ENCODE measurements at places on chromosomes 2 and 18. TPM values are rescaled to one million over a fixed set of nuclear protein-coding genes. Genes with fewer than 3 reads are reported as not detected.

SLC16A14 gene
- 1.0 TPM for total RNA-seq

REG3A gene
- not detected for total RNA-seq

RUFY4 gene
- total RNA-seq: not detected

RND3 gene
- not detected for total RNA-seq

NT5C1B gene
- not detected for total RNA-seq

ERMN gene
- total RNA-seq: 0.42 TPM

TUBA4B gene
- total RNA-seq: not detected

FZD7 gene
- total RNA-seq: 0.55 TPM

DNA sequence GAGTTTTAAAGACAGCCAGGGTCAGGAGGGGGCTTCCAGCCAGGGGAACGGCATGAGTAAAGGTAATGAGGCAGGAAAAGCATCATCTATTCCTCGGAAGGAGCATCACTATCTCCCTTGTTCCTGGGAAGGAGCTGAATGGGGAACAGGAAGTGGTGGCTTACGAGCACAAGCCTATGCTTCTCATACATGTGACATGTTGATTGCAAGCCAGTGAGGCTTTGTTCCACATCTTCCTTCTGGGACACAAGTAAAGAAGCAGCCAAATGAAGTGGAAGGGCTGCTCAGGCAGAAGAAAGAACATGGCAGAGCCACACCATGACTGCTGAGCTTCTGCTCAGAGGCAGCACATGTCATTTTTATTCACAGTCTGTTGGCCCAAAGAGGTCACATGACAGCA is 15.1 kb upstream of the LMAN1 start:
- H3K4me3 ChIP-seq: no peak overlapping the region
- H3K27ac ChIP-seq: no peak overlapping the region
- no peaks in the 10 kb centered on the region for H3K4me1 ChIP-seq
- H3K36me3 ChIP-seq: no peaks in the 10 kb centered on the region
- no peaks in the 10 kb centered on the region for H3K27me3 ChIP-seq

GRCh38 chr2:37325625-37326071 is 1.0 kb upstream of the PRKD3 start:
- H3K27me3 ChIP-seq: no peaks in the 10 kb centered on the region
- H3K36me3 ChIP-seq: no peaks in the 10 kb centered on the region
- no peak overlapping the region for H3K27ac ChIP-seq
- H3K4me1 ChIP-seq: peaks cover 16% of the 10 kb centered on the region
- DNase-seq: no peak

GRCh38 chr2:176502619-176503018 is 233.4 kb downstream of the MTX2 start:
- H3K36me3 ChIP-seq: no peaks in the 10 kb centered on the region
- H3K27ac ChIP-seq: no peak overlapping the region
- no peaks in the 10 kb centered on the region for H3K4me1 ChIP-seq
- H3K27me3 ChIP-seq: no peaks in the 10 kb centered on the region

DNA sequence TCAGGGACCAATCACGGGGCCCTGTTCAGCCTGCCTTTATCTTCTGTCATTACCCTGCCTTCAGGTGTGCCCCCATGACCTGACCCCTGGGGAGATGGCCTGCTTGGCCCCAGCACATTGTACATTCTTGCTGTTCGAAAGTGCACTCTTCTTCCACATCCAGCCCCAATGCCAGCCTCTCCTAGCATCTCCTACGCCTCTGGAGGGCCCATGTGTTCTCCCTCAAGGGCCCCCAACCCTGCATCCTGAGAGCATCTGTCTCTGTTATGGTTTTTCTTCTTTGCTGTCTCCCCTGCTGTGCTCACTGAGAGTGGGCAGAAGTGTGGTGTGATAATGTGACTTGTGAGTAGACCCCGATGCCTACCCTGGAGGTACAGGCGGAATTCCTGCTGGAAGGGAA is 41.5 kb upstream of the OTOS start:
- DNase-seq: no peak
- no peak overlapping the region for H3K27ac ChIP-seq
- H3K27me3 ChIP-seq: peaks cover 3% of the 10 kb centered on the region
- H3K4me3 ChIP-seq: no peak overlapping the region

DNA sequence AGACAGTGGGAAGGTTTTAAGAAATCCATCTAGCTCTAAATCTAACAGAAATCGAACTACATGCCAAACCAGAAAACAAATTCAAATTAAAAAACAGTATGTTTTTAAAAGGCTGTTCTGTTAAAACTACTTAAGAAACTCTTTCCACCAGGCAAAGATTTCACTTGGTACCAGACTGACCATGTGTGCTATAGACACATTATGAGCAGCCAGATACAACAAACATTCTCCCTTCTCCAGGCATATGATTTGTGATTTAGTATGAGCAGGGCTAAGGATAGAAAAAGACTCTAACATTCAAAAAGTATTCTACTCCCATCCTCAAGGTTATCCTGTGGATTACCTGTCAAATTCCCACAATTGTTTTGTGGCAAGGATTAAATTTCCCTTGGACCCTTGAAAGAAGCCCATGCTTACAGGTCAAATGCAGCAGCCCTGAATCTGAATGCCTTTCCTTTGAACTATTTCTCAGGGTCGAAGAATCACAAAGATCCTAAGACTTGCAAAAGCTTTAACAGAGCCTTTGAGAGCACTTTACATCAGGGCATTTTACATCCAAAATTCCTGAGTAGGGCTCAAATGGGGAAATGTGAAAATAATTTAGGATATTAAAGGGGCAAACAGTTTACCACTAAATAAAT is 42.5 kb upstream of the TTC32 start:
- H3K4me3 ChIP-seq: no peak overlapping the region
- DNase-seq: no peak
- H3K27me3 ChIP-seq: no peaks in the 10 kb centered on the region
- no peaks in the 10 kb centered on the region for H3K36me3 ChIP-seq
- H3K27ac ChIP-seq: no peak overlapping the region

GRCh38 chr2:188610827-188611226 is 319.2 kb downstream of the GULP1 start:
- H3K36me3 ChIP-seq: no peaks in the 10 kb centered on the region
- H3K4me1 ChIP-seq: no peaks in the 10 kb centered on the region
- H3K27me3 ChIP-seq: no peaks in the 10 kb centered on the region
- H3K4me3 ChIP-seq: no peak overlapping the region
- DNase-seq: no peak

GRCh38 chr2:96882906-96883305 is 13.0 kb upstream of the SEMA4C start:
- H3K27ac ChIP-seq: no peak overlapping the region
- H3K27me3 ChIP-seq: no peaks in the 10 kb centered on the region
- H3K4me3 ChIP-seq: no peak overlapping the region
- H3K36me3 ChIP-seq: no peaks in the 10 kb centered on the region

- no peaks in the 10 kb centered on the region for H3K4me1 ChIP-seq
- H3K4me3 ChIP-seq: no peak overlapping the region
- H3K27ac ChIP-seq: no peak overlapping the region
- H3K27me3 ChIP-seq: no peaks in the 10 kb centered on the region
These were observed 161.4 kb upstream of the KLHL14 start for GRCh38 chr18:32934201-32934600.

DNA sequence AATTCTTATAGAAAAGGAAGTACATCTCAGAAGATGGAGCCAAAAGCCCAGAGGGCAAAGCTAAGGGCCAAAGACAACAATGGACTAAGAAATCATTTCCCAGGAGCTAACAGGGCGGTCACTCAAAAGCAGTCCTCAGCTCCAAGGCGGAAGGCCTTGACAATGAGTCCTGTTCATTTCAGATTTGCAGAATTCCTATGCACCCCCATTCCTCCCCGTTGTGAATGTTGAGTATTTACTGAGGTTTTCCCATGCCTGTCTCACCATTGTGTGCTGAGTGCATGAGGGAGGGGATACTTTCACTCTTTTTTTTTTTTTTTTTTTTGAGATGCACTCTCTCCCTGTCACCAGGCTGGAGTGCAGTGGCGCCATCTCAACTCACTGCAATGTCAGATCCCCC is 18.8 kb upstream of the DTNB start:
- no peaks in the 10 kb centered on the region for H3K36me3 ChIP-seq
- H3K27ac ChIP-seq: no peak overlapping the region
- H3K27me3 ChIP-seq: no peaks in the 10 kb centered on the region

- no peak overlapping the region for H3K27ac ChIP-seq
- H3K4me1 ChIP-seq: peaks cover 99% of the 10 kb centered on the region
- H3K4me3 ChIP-seq: no peak overlapping the region
- H3K27me3 ChIP-seq: no peaks in the 10 kb centered on the region
These were observed 12.7 kb downstream of the NCK2 start for GRCh38 chr2:105757433-105757832.

DNA sequence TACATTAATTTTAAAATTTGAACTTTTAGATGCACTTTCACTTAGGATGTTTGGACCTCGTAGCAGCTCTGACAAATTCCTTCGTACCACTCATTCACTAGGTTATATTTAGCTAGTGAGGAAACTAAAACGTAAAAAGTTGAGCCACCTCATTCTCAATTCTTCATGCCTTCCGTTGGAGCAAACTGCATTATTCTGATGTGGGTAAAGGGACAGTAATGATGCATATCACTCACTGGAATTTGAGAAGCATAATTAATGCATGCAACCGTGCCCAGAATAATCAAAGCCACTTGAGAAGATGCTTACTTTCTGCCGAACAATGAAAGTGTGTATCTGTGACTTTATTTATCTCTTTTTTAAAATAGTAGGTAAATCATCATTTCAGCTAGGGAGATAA is 2.2 kb downstream of the CNOT9 start:
- H3K36me3 ChIP-seq: peaks cover 7% of the 10 kb centered on the region
- H3K27me3 ChIP-seq: no peaks in the 10 kb centered on the region
- peaks cover 39% of the 10 kb centered on the region for H3K4me1 ChIP-seq
- H3K27ac ChIP-seq: peak overlapping the region; percentile 97

DNA sequence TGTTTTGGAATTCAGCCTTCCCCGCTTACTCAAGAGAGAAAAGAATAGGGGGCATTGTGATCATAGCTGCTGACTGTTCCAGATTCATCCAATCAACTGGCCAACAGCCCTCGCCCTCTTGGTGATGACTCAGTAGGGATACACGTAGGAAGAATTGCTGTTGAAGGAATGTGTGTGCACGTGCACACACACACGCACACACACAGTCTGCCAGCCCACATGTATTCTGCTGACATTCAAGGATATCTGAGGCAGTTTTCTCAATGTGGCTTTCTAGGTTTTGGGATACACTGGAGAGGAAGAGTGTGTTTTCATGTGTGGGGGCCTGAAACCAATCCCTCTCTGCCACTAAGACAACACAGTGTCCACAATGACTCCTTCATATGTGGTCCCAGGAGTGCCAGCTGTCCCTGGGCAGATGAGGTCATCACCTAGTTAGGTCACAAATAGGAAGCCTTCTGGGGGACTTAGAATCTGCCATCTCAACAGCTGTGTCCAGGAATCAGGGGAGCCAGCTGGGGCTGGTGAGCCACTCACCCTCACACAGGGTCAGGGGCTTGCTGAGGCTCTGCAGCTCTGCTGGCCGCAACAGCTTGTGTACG is 352.6 kb downstream of the SS18 start:
- H3K27me3 ChIP-seq: no peaks in the 10 kb centered on the region
- H3K4me1 ChIP-seq: no peaks in the 10 kb centered on the region
- no peak for DNase-seq
- H3K4me3 ChIP-seq: no peak overlapping the region
- H3K36me3 ChIP-seq: no peaks in the 10 kb centered on the region

GRCh38 chr18:13446610-13447461 is 228.3 kb downstream of the LDLRAD4 start:
- H3K36me3 ChIP-seq: no peaks in the 10 kb centered on the region
- peaks cover 5% of the 10 kb centered on the region for H3K4me1 ChIP-seq
- no peaks in the 10 kb centered on the region for H3K27me3 ChIP-seq
- no peak for DNase-seq
- no peak overlapping the region for H3K4me3 ChIP-seq

- H3K4me3 ChIP-seq: no peak overlapping the region
- H3K27ac ChIP-seq: no peak overlapping the region
- H3K27me3 ChIP-seq: no peaks in the 10 kb centered on the region
- DNase-seq: no peak
These were observed 90.1 kb downstream of the NFATC1 start for GRCh38 chr18:79485788-79486355.

- H3K27me3 ChIP-seq: no peaks in the 10 kb centered on the region
- no peaks in the 10 kb centered on the region for H3K36me3 ChIP-seq
- DNase-seq: no peak
- no peak overlapping the region for H3K4me3 ChIP-seq
These were observed 2.5 kb upstream of the SH3RF3 start for GRCh38 chr2:109126501-109126860.

GRCh38 chr2:27655155-27655951 is 8.1 kb downstream of the SUPT7L start:
- H3K4me3 ChIP-seq: no peak overlapping the region
- H3K4me1 ChIP-seq: peaks cover 7% of the 10 kb centered on the region
- H3K27ac ChIP-seq: no peak overlapping the region

DNA sequence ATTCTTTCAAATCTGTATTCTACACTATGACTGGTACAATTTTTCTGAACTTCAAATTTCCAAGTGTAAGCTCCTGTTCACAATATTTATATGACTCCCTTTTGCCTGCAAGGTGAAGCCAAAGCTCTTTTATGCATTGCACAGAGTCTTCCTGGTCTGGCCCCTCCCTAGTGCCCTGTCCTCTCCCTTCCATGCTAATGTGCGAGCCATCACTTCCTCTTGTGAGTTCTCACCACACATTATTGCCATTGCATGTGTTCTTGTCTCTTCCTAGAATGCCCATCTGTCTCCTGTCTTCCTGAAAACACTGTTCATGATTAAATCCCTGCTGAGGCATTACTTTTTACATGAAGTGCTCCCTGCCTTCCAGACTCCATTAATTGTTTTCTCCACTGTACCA is 169.9 kb downstream of the MC4R start:
- no peak overlapping the region for H3K4me3 ChIP-seq
- no peaks in the 10 kb centered on the region for H3K36me3 ChIP-seq
- no peak overlapping the region for H3K27ac ChIP-seq
- H3K4me1 ChIP-seq: no peaks in the 10 kb centered on the region
- H3K27me3 ChIP-seq: no peaks in the 10 kb centered on the region

DNA sequence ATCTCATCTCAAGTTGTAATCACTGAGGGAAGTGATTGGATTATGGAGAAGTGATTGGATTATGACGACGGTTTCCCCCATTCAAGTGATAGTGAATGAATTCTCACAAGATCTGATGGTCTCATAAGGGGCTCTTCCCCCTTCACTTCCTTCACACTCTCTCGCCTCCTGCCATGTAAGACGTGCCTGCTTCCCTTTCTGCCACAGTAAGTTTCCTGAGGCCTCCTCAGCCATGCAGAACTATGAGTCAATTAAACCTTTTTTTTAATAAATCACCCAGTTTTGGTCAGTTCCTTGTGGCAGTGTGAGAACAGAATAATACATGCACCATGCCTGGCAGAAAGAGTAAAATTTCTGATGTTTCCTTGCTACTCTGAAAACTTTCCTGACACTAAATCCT is 36.6 kb downstream of the CEP68 start:
- H3K27ac ChIP-seq: no peak overlapping the region
- H3K4me1 ChIP-seq: no peaks in the 10 kb centered on the region
- H3K27me3 ChIP-seq: no peaks in the 10 kb centered on the region
- no peak overlapping the region for H3K4me3 ChIP-seq
- no peak for DNase-seq
- peaks cover 42% of the 10 kb centered on the region for H3K36me3 ChIP-seq

DNA sequence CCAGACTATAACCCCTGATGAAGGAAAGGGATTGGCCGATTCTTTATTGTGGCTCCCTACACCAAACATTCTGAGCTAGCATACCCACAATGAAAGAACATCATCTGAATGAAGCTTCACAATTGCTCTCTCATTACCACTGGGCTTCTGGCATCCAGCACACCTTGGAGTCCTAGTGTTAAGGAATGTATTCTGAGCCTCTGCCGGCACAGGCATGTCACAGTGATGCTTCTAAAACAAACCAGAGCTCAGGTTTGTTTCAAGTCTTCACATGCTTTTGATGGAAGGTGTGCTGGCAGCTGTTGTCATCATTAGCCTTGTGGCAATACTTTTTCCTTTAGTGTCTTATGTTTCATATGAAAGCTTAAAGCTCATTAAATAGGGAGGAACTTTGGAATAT is 76.3 kb upstream of the RBBP8 start:
- no peaks in the 10 kb centered on the region for H3K36me3 ChIP-seq
- no peak for DNase-seq
- peaks cover 3% of the 10 kb centered on the region for H3K27me3 ChIP-seq
- H3K4me3 ChIP-seq: no peak overlapping the region
